ENCODE measurements at places on chromosomes 4 and X.

DNA sequence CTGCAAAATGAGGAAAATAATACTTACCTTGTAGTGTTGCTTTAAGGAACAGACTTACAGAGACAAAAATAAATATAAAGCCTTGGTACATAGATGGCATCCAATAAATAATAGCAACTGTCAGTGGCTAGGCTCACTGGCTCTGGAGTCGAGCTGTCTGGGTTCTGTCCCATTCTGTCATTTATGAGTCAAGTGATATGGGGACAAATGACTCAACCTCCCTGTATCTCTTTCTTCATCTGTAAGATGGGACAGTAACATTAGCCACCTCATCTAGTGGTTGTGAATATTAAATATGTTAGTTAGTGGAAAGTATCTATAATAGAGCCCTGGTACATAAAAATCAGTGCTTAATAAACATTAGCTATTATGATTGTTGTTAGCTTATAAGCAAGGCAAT is 16.7 kb upstream of the GATB start:
- DNase-seq = no peak

- DNase-seq = no peak
Measured at GRCh38 chr4:84035568-84035967, 463.5 kb downstream of the NKX6-1 start.

DNA sequence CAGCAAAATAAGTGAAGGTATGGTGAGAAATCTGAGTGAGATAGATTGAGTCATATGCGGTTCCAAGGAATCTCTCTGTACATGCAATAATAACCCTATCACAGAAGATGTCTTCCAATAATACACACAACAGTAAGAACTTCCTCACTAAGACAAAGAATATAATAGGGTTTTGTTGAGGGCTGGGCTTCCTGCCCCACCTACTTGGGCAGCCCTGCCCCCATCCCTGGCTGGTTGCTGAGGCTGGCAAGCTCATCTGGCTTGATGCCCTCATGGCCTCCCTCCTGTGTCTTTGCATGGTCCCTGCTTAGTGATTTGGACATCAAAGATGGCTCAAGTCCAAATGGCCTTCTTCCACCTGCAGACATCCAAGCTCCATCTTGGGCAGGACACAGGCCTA is 2.7 kb downstream of the GEMIN8 start:
- DNase-seq = no peak

GRCh38 chrX:154334496-154334895 is 38.9 kb downstream of the TKTL1 start:
- no peak for DNase-seq

DNA sequence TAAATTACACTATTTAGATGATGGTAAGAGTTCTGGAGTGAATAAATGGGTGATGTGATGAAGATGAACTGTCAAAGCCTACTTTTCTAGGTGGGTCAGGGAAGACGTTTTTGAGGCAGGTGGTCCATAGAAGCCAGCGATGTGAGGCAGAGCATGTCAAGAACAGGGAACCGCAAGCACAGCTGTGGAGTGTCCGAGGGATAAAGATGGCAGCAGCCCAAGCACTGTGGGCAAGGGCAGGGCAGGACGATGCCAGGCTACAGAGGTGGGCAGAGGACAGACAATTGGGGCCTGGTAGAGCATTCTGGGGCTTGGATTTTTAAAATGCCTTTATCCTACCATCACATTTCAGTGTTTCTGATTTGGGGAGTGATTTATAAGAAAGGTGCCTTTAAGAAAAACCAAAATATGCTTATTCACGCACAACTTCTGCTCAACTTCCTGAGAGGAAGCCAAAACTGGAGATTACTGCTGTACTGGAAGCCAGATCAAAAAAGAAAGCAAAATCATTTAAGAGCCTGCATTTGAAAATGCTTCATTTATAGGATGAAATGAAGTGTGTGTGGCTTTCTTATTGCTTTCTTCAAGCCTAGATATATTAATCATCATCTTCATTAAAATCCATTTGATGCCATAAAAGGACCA is 119.0 kb upstream of the WDR17 start:
- no peak for DNase-seq

DNA sequence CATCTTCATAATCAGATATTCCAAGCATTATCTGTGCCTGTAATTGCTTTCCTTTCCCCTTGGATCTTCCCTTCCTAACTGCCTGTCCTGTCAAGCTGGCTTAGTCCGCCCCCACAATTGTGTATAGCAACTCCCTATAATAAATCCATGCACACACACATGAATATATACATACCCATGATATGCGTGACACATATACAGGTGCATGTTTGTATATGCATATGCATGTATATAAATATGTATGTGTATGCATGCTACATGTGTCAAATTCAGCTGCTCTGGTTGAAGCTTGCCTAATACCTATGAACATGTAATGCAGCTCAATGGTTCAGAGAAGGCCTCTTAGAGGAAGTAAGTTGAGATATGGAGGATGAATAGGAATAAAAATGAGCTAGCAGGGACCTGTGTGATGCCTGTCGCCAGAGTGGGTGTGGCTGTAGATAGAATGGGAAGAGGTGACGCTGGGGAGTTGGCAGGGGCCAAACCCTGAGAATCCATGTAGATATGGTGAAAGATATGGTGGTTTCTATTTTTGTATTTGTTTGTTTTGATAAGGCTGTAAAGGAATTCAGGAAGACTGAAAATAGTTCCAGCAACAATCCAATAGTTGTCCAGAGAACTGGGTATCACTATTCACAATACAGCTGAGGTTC is 595.0 kb upstream of the BOD1L1 start:
- DNase-seq = no peak

All from NCI-H460 (cell line).